Endothelial cell of umbilical vein (primary cell): ENCODE measurements at places on chromosomes 5 and 9.

- peak; percentile 78 for DNase-seq
These were observed 75.1 kb downstream of the MRPS27 start for GRCh38 chr5:72244862-72245371.

GRCh38 chr5:142390334-142390733 is 65.5 kb upstream of the SPRY4 start:
- no peak for DNase-seq

GRCh38 chr5:59617186-59617771 is 276.2 kb downstream of the PDE4D start:
- no peak for DNase-seq

GRCh38 chr5:72623323-72623722 is 116.1 kb upstream of the ZNF366 start:
- no peak for DNase-seq

DNA sequence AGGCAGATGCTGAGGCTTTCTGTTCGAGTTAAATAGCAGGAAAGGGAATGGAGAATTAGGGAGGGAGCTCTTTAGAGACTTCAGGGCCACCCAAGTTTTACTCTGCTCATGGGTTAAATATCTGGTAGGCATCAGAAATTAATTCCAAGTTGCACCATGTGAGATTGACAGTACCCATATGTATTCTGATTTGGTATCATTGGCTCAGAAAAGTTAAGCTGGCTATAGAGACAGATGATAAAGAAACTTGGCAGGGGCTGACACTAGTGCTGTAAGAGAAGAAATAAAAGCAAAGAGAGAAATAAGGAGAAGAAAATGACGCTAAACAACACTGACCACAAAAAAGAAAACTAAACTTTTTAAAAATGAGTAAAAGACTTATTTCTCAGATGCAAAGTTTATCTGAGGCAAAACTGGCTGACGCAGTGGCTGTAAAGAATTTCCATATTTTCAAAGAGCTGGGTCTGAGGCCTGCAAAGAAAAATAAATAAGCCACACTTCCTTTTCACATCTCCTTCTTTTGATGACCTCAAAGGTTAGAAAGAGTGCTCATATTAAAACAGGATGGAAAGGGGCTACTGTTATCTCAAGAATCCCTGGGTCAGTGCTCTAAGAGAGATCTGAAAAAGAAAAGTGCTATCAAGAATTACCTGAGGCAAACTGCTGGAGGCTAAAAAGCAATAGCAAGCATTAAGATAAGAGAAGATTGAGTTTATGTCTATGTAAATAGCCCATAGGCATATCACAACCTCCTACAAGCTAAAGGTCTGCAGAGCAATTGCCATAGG is 399.0 kb upstream of the MEF2C start:
- peak; percentile 1 for DNase-seq

DNA sequence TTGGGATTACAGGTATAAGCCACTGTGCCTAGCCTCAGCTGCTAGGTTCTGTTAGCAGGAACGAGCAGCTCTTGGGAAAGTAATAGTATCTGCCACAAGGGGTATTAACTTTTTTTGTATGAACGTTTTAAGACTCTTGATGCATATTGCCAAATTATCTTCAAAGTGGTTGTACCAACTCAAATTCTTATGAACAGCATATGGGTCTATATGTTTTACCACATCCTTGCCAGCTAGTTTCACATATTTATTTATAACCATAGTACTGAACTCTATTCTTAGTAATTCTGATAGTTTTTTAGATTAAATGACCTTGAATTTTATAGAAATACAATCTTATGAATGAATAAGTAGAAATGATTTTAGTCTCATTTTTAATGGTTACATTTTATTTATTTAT is 80.9 kb downstream of the HSPA4 start:
- no peak for DNase-seq

GRCh38 chr9:353077-353476 is 138.4 kb downstream of the DOCK8 start:
- DNase-seq = no peak

DNA sequence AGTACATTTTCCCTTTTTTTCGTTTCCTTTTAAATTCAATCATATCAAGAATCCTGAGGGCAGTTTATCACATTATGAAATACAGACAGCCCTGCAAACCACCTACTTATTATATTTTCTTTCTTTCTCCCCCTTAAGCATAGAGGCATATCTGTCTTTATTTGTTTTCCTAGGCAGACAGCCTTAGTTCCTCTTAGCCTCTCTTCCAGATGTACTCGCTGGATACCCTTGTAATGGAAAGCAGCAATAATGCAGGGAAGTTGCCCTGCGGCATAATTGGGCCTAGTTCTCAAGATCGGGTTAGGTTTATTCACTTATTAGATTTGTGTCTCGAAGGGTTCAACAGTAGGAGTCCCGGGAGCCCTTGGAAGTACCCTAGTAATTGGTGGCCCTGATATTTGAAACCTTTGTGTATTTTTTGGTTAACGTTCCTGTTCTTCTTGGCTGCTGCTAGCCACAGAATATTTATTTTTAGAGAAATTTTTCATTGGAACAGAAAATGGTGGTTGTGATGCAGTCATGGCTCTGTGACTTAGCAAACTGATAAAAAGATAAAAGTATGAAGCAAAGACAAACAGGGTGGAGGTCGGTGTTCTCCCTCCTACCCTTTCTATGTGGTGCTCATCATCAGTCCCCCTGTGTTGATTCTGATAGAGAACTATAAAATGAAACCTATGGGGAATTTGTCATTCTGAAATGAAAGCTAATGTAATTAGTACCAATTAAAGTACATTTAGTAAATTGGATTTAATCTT is 6.4 kb downstream of the TLE4 start:
- DNase-seq = peak; percentile 39

GRCh38 chr9:33452828-33453271 is 5.5 kb upstream of the AQP3 start:
- DNase-seq = peak; percentile 81

- DNase-seq = no peak
These were observed 50.7 kb downstream of the PRRC1 start for GRCh38 chr5:127568166-127568565.

- no peak for DNase-seq
These were observed at the start of gene FABP6 for GRCh38 chr5:160229190-160229742. FABP6 (plus strand) TSS chr5:160229506; CDS start chr5:160229558, 52 bp downstream.

DNA sequence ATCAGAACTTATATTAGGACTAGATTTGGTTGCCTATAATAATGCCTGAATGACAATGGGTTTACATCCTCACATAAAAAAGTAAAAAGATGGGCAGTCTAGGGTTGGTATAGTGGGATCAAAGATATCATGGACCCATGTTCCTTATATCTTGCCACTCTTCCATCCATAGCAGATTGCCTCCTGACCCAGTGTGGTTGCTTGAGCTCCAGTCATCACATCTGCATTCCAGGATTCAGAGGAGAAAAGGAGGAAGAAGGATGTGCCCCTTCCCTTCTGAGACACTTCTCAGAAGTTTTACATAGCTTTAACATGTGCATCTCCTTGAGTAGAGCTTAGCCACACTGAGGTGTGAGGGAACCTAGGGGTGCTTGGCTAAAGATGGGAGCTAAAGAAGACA is 22.9 kb downstream of the RALGPS1 start:
- no peak for DNase-seq

GRCh38 chr5:160071516-160071915 is 47.7 kb downstream of the PWWP2A start:
- no peak for DNase-seq

DNA sequence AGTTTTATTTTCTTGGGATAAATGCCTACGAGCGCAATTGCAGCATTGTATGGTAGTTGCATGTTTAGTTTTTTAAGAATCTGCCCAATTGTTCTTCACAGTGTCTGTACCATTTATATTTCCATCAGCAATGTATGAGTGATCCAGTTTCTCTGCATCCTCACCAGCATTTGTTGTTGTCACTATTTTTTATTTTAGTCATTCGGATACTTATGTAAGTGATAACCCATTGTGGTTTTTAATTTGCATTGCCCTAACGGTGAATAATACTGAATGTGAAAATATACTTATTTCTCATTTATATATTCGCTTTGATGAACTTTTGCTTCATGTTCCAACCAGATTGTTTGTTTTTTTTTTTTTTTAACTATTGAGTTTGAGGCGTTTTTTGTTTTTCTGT is 33.7 kb upstream of the PWWP2A start:
- DNase-seq = no peak

DNA sequence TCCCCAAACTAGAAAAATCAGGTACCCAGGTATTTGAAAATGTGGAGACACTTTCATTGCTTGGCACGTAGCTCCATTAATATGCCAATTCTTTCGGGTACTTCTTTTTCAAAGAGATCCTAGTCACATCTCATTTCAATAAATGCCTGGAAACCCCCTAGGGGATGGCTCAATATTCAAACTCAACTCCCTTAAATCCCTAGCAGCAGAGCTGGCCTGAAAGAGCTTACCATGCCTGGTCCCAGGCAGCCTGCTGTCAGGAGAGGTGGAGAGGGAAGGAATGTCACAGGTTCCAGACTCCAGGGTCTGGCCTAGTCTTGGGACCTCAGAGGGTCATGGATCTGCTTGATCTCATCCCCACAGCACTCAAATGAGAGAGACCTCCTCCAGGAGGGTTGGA is 187.1 kb downstream of the SPOCK1 start:
- no peak for DNase-seq

DNA sequence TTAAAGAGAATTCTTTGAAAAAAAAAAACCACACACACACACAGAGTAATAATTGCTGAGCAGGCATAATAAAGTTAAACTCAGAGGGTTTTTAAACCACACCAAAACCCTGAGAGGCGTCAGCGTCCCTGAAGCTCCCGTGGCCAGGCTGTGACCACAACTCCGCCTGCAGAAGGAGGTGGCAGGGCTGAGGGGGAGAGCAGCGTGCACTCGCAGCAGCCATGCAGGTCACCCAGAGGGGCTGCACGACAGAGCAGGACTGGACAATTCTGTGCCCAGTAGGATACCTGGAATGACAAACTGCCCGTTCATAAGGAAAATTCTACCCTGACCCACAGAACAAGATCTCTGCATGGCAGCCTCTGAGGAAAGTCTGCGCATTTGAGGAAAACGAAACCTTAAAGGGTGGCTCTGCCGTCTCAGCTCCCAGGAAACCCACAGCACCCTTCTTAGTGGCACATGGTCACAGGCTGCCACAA is 44.0 kb downstream of the ROR2 start:
- DNase-seq = no peak

- DNase-seq = no peak
These were observed 160.2 kb downstream of the ARHGEF28 start for GRCh38 chr5:73786043-73786831.

DNA sequence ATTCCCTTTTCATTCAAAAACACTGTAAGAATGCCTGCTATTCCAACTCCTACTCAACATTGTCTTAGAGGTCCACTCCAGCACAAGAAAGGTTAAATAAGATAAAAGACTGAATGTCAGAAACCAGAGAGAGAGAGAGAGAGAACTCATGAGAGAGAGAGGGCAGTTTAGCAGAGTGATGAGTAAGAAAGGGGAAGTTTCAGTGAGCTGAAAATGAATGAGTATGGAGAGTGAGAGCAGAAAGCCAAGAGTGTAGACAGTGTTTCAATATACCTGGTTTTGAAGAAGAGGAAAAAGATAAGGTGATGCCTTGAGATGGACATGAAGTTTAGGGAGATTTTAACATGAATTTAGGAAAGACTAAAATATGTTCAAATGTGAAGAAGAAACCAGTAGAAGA is 528.0 kb upstream of the SEMA6A start:
- DNase-seq = no peak

DNA sequence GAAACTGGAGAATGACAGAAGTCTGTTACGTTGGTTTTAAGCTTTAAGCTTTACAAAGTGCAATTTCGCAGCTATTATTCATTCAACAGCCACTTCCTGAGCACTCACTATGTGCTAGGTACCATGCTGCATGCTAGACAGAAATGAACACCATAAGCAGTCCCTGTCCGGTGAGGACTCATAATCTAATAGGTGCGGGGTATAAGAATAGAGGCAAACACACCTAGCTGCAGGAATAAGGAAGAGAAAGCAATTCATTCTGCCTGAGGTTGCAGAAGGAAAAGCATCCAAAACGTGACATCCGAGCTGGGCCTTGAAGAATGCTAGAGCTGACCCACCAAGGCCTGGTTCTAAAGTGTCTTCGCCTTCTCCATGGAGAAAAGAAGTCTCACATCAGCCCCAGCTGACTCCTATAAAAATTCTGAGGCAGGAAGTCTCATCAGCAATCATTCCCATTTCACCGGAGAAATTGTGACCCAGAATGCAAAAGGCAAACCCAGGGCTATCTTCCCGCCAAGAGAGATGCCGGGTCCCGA is 542 bp downstream of the FKBP15 start:
- DNase-seq = no peak

GRCh38 chr5:79005151-79005550 is 20.0 kb upstream of the ARSB start:
- DNase-seq = no peak

GRCh38 chr5:68452286-68452685 is 236.7 kb downstream of the PIK3R1 start:
- no peak for DNase-seq

GRCh38 chr9:137313326-137313936 is 11.4 kb upstream of the NRARP start:
- DNase-seq = no peak

- no peak for DNase-seq
These were observed 3.8 kb downstream of the ATP6V1G1 start for GRCh38 chr9:114591291-114591787.

DNA sequence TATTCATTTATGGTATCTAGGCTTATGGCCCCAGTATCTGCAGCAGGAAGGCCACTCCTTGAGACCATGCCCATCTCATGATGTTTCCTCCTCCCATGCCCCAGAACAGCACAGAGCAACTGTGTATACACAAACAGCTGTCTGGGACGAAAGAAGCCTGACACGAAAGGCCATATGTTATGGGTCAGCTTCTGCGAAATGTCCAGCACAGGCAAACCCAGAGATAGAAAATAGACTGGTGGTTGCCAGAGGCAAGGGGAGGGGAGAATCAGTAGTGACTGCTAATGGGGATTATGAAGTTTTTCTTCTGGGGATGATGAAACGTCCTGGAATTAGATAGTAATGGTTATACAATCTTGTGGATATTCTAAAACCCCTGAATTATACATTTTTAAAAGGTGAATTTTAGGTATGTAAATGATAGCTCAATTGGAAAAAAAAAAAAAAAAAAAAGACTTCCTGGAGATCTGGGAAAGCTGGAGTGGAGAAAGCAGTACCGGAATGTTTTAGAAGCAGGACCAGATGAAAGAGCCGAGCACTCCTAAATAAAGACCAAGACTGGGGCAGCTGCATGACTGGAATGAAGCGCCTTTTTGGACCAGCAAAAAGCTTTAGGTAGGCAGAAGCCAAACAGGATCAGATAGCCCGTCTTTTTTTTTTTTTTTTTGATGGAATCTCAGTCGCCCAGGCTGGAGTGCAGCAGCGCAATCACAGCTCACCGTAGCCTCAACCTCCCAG is 29.2 kb downstream of the PCDHGC5 start:
- DNase-seq = no peak

DNA sequence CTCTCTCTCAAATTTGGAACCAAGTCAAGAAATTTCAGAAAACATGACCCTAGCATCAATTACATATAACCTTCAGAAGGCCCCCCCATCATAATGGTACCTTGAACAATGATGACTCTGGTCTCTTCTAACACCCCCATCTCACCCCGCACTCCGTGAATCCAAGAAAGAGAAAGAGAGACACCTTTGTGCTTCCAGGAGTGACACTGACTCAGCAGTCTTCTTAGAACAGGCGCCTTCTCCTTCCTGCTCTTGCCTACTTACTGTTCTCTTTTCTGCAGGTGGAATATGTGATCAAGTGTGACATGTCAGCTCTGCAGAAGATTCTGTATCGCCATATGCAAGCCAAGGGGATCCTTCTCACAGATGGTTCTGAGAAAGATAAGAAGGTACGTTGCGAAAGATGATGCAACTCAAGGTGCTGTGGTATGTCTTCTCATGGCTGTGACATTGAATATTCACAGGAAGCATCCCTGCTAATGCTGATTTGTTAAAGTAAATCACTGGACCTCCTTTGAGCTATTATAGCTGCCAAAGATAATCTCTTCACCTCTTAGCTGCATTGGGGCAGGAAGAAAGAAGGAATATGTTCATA is 81.3 kb downstream of the SMARCA2 start:
- no peak for DNase-seq
